GM23338 (cell line): ENCODE measurements at places on chromosomes 6 and 20. TPM values are rescaled to one million over a fixed set of nuclear protein-coding genes. Genes with fewer than 3 reads are reported as not detected.

DNA sequence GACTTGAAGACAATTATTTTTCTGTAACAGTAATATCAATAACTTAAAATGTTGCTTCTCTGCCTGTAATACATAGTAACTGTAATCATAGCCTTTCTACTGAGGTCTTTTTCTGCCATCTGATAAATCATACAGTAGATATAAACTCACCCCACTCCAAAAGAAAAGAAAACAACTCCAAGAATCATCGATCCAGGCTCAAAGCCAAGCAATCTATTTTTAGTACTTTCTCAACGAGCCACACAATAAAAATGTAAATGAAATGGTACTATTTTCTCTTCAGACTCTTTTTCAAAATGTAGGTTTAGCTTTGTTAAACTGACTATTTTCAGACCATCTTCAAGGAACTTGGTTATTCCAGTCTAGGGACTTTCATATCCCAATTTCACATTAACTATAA lies 493.3 kb downstream of the ADGRB3 start:
- no peaks in the 10 kb centered on the region for H3K4me1 ChIP-seq
- H3K27ac ChIP-seq, result no peak overlapping the region
- no peak for DNase-seq
- H3K4me3 ChIP-seq, result no peak overlapping the region

GRCh38 chr20:35004749-35005462 lies 49.2 kb downstream of the MYH7B start:
- H3K4me1 ChIP-seq, result no peaks in the 10 kb centered on the region
- H3K27me3 ChIP-seq, result no peaks in the 10 kb centered on the region
- H3K27ac ChIP-seq, result 0 out of 2 replicates have a peak overlapping the region, but pooled peaks have one; percentile 39
- no peak overlapping the region for H3K4me3 ChIP-seq
- peaks cover 18% of the 10 kb centered on the region for H3K36me3 ChIP-seq

DNA sequence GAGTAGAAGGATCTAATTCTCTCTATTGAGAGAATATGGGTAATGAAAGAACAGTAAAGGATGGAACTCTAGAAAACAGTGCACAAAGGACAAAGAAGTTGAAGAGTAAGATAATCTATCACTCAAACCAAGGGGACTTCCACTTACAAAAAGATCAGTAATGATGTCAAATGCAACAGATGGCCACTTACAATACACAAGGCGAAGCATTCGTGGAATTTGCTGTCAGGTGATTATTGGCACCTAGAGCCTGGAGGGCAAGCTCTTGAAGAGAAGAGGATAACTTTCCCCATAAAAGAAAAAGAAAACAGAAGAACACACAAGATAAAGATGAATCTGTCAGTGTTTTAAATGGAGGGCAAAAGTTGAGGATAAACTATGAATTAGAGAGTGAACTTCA lies 256.0 kb upstream of the TCF21 start:
- no peaks in the 10 kb centered on the region for H3K4me1 ChIP-seq
- no peak overlapping the region for H3K27ac ChIP-seq
- no peak overlapping the region for H3K4me3 ChIP-seq
- H3K36me3 ChIP-seq, result no peaks in the 10 kb centered on the region
- peak; percentile 17 for DNase-seq

GRCh38 chr20:63321148-63321831 lies 28.3 kb downstream of the COL20A1 start:
- H3K36me3 ChIP-seq, result no peaks in the 10 kb centered on the region
- no peaks in the 10 kb centered on the region for H3K27me3 ChIP-seq
- no peak for DNase-seq
- no peak overlapping the region for H3K27ac ChIP-seq
- H3K4me3 ChIP-seq, result no peak overlapping the region
- no peaks in the 10 kb centered on the region for H3K4me1 ChIP-seq

- H3K4me1 ChIP-seq, result no peaks in the 10 kb centered on the region
- no peaks in the 10 kb centered on the region for H3K27me3 ChIP-seq
- H3K4me3 ChIP-seq, result no peak overlapping the region
- no peaks in the 10 kb centered on the region for H3K36me3 ChIP-seq
Observed at GRCh38 chr6:161954699-161955276, 680.9 kb upstream of the AGPAT4 start.

DNA sequence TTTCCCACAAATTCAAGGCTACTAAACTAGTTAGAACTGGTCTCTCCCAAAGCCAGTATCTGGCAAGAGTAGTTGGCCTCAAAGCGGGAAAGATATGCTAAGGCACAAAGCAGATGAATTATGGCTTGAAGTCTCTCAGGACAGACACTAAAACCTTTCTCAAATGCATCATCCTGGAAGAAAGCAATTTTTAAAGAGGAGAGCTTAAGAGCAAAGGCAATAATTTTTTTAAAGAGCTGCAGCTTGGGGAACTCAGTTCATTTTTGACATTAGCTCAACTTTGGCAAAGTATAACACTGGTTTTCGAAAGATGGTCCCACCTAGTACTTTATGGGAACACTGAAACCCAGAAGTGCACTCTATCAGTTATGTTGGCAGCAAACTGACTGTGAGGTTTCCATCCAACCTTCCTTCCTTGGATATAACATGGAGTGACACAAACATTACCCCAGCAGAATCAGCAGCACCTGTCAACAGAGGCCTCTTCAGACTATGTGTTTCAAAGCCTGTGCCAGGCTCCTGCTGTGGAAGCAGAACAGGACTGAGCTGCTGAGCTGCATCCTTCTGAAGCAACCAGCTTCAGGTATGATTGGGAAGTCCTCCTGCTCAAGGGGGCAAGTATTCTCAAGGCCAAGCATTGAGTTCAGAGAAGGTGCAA lies 852.3 kb upstream of the HS3ST5 start:
- no peak overlapping the region for H3K27ac ChIP-seq
- no peaks in the 10 kb centered on the region for H3K27me3 ChIP-seq
- no peak overlapping the region for H3K4me3 ChIP-seq
- DNase-seq, result no peak

DNA sequence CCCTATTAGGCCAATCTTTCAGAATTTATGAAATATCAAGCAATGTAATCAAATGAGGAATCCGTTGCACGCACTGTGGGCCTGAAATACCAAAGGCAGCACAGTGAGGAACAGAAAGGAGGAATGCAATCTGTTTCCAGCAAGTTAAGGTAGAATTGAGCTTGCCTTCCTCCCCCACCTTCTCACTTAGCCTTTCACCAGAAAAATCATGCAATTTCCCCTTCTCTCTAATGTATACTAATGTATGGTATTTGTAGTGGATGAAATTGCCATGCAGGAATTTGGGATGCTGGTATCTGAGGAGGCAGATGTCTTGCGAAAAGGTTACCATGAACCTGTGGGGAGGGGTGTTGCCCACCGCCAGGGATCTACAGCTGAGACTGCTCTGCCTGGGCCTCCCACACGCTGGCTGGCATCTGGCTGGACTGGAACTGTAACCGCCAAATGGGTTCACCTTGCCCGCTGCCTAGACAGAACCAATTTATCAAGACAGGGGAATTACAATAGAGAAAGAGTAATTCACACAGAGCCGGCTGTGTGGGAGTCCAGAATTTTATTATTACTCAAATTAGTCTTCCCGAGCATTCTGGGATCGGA lies 222.4 kb upstream of the MYLIP start:
- H3K4me1 ChIP-seq, result peaks cover 72% of the 10 kb centered on the region
- no peak for DNase-seq
- no peak overlapping the region for H3K4me3 ChIP-seq

ERGIC3 gene
- 121 and 147 TPM in 2 replicates for total RNA-seq

GRCh38 chr20:21707999-21708737 lies 2.7 kb downstream of the PAX1 start:
- 0 out of 2 replicates have a peak overlapping the region, but pooled peaks have one; percentile 20 for H3K4me3 ChIP-seq
- peaks cover 100% of the 10 kb centered on the region for H3K27me3 ChIP-seq
- DNase-seq, result peak; percentile 36
- no peaks in the 10 kb centered on the region for H3K36me3 ChIP-seq

ACSS1 gene
- 2.7 and 4.1 TPM in 2 replicates for total RNA-seq

DNA sequence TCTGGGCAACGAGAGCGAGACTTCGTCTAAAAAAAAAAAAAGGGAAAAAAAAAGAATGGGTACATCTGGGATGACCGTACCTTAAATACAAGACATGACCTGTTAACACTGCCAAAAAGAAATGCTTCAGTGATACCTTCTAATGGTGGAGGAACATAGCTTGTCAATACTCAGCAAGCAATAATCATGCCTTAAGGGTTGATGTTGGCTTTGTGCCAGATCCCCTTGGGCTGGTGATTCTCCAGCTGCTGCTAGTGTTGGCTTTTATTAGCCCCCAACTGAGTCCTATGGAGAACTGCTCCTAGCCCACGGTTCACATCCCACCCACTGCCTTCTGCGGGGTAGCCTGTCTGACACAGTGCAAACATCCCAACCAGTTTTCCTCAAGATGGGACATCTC lies 134.9 kb downstream of the PLCB1 start:
- no peak overlapping the region for H3K27ac ChIP-seq
- no peak overlapping the region for H3K4me3 ChIP-seq
- DNase-seq, result no peak
- no peaks in the 10 kb centered on the region for H3K4me1 ChIP-seq

DNA sequence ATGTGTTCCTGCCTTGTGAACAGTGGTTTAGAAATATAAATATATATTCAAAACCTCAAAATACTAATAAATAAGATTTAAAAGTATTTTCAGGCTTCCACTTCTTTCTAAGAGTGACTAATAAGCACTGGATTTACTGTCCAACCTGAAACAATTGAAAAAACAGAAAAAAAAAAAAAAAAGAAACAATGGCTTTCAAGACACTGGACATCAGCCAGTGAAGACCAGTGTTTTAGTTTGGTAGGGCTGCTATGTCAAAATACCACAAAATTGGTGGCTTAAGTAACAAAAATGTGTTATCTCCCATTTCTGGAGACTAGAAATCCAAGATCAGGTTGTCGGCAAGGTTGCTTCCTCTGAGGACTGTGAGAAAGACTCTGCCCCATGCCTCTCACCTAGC lies 101.4 kb upstream of the PDE7B start:
- no peak overlapping the region for H3K4me3 ChIP-seq
- H3K36me3 ChIP-seq, result no peaks in the 10 kb centered on the region
- no peaks in the 10 kb centered on the region for H3K4me1 ChIP-seq
- H3K27me3 ChIP-seq, result no peaks in the 10 kb centered on the region
- DNase-seq, result no peak
- no peak overlapping the region for H3K27ac ChIP-seq

POLR3F gene
- total RNA-seq, result 15.7 and 30.6 TPM in 2 replicates

DNA sequence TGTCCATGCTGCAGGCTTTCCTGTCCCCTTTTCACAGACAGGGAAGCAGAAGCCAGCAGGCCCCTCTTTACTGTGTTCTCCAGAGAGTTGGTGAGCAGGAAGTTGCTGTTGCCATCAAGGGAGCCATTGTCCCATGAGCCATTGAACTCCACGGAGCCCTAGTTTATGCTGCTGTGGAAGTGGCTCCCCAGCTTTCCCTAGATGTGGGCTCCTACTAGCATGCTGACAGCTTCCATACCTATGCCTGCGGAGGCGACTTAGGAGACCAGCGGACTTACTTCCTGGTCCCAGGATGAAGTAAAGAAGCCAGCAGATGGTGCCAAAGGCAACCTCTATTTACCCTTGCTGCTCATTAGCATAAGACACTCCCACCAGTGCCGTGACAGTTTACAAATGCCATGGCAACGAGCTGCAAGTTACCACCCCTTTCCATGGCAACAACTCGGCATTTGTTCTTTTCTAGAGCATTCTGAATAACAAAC lies 30.8 kb upstream of the FKBP1A start:
- peaks cover 11% of the 10 kb centered on the region for H3K4me1 ChIP-seq
- DNase-seq, result peak; percentile 98
- H3K36me3 ChIP-seq, result no peaks in the 10 kb centered on the region
- H3K4me3 ChIP-seq, result no peak overlapping the region
- H3K27me3 ChIP-seq, result no peaks in the 10 kb centered on the region
- H3K27ac ChIP-seq, result no peak overlapping the region

C6orf141 gene
- total RNA-seq, result 4.0 and 5.2 TPM in 2 replicates

DNA sequence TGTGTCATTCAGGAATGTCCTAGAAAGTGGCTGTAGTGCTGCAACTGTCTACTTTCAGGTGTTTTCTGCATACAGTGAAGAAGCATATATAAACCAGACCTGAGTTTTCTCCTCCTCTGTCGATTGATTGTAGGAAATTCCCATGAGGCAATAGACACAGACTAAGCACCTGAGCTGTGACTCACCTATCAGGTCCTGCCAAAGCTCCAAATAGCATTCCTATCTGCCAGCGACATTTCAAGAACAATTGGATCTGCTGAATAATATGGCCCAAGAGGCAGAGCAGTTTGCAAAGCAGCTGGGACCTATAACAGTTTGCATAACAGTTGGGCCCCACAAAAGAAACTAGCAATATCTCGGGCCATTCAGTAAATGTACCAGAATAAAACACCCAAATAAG lies 360.4 kb downstream of the HAO1 start:
- H3K4me3 ChIP-seq, result no peak overlapping the region
- no peaks in the 10 kb centered on the region for H3K4me1 ChIP-seq
- no peak for DNase-seq
- no peaks in the 10 kb centered on the region for H3K36me3 ChIP-seq

- H3K36me3 ChIP-seq, result peaks cover 67% of the 10 kb centered on the region
- no peak for DNase-seq
- no peak overlapping the region for H3K4me3 ChIP-seq
- 0 out of 2 replicates have a peak overlapping the region, but pooled peaks have one; percentile 13 for H3K27ac ChIP-seq
- H3K4me1 ChIP-seq, result peaks cover 19% of the 10 kb centered on the region
- no peaks in the 10 kb centered on the region for H3K27me3 ChIP-seq
Observed at GRCh38 chr6:85628353-85628752, 14.3 kb downstream of the SYNCRIP start.

RSPO3 gene
- not detected in 2 replicates for total RNA-seq

NKX2-2 gene
- total RNA-seq, result not detected in 2 replicates

DNA sequence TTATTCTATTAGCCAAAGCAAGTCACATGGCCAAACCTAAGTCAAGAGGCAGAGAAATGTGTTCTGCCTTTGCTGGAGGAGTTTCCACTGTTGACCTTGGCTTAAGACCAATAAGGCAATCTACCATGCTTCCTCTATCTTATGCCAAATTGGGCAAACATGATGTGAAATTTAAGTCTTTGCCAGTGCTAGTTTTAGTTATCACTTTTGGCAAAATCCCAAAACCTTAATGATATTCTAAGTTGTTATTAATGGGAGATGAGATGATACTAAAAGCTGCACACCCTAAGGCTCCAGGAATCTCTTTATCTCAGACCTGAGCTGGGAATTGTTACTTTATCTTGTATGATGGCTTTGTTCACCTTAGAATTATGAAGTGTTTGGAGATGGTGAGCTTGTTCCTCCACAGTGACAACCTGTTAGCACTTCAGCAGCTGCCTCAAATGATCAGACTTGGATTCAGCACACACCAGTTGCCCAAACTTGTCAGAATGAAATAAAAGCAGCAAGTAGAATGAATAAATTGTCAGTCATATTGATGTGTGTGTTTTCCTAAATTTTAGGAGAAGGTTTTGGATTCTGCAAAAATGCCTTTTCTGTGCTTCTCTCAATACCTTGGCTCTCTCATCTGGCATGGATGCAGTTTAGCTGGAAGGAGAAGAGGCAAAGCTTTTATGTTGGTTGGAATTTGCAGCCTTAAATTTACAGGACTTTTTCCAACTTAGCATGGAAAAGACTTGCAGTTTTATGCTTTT lies 49.3 kb downstream of the RIN2 start:
- no peaks in the 10 kb centered on the region for H3K36me3 ChIP-seq
- no peak for DNase-seq
- H3K4me3 ChIP-seq, result no peak overlapping the region
- no peak overlapping the region for H3K27ac ChIP-seq
- no peaks in the 10 kb centered on the region for H3K27me3 ChIP-seq

- H3K27me3 ChIP-seq, result no peaks in the 10 kb centered on the region
- no peaks in the 10 kb centered on the region for H3K36me3 ChIP-seq
- H3K27ac ChIP-seq, result no peak overlapping the region
- no peak for DNase-seq
- no peak overlapping the region for H3K4me3 ChIP-seq
Observed at GRCh38 chr6:10140824-10141223, 274.1 kb downstream of the TFAP2A start.

GRCh38 chr6:42022755-42023384 lies 27.5 kb upstream of the TAF8 start:
- no peak for DNase-seq
- H3K27me3 ChIP-seq, result no peaks in the 10 kb centered on the region
- no peak overlapping the region for H3K4me3 ChIP-seq

GGT7 gene
- 23.6 and 24.9 TPM in 2 replicates for total RNA-seq
